Lower lobe of right lung (tissue), 2 donors: ENCODE measurements at places on chromosomes 2 and 18.
A peak's percentile ranks its signal among the peaks of the same experiment; 100 is the strongest.

GRCh38 chr2:133158024-133158423 lies 410.2 kb downstream of the NCKAP5 start:
- H3K36me3 ChIP-seq: no peaks in the 10 kb centered on the region
- no peaks in the 10 kb centered on the region for H3K27me3 ChIP-seq
- no peak overlapping the region for H3K4me3 ChIP-seq
- no peak overlapping the region for H3K27ac ChIP-seq

GRCh38 chr2:233706720-233707119 lies 6.0 kb upstream of the UGT1A5 start:
- H3K36me3 ChIP-seq: no peaks in the 10 kb centered on the region
- H3K4me1 ChIP-seq: peaks cover 9% of the 10 kb centered on the region
- no peak for DNase-seq
- H3K27me3 ChIP-seq: no peaks in the 10 kb centered on the region
- H3K4me3 ChIP-seq: no peak overlapping the region

DNA sequence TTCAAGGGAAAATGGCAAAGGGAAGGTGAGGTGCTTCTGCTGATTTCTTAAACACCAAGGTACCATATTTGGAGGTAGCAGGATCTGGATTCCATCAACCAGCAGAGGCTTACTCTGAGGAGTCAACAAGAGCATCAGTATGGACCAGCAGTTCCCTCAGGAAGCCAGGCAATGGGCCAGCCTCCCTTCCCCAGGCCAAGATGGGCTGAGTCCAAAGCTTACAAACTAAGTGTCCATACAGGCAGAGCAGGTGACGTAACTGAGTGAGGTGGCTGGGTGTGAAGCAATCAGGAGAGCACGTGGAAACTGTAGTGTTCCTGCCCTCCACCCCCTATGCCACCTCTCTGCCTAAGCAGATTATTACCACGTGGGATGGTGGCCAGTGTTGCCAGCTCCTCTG lies 134.2 kb upstream of the HNRNPA3 start:
- no peaks in the 10 kb centered on the region for H3K27me3 ChIP-seq
- H3K4me3 ChIP-seq: no peak overlapping the region
- peak; percentile 75 for DNase-seq
- H3K4me1 ChIP-seq: no peaks in the 10 kb centered on the region
- H3K36me3 ChIP-seq: no peaks in the 10 kb centered on the region

DNA sequence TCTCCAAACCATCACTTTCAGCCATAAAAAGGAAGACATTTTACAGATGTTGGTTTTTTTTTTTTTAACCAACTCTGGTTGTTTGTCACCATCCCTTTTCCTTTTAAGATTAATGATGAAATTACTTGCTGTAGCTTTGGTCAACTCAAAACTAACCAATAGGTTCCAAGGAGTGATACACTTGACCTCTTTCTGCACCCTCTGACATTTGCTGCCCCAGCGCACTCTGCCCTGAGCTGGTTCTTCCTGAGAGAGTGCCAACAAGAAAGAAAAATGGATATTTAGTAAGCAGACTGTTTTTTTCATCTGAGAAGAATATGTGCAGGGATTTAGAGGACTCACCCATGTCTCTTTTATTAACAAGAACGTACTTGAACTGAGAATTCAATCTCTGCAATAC lies 520.0 kb downstream of the TXNL1 start:
- H3K4me3 ChIP-seq: no peak overlapping the region
- no peak overlapping the region for H3K27ac ChIP-seq
- H3K36me3 ChIP-seq: no peaks in the 10 kb centered on the region
- no peak for DNase-seq
- H3K4me1 ChIP-seq: peaks cover 9% of the 10 kb centered on the region
- no peaks in the 10 kb centered on the region for H3K27me3 ChIP-seq

GRCh38 chr2:234164493-234165413 lies 114.3 kb downstream of the SPP2 start:
- no peaks in the 10 kb centered on the region for H3K4me1 ChIP-seq
- no peaks in the 10 kb centered on the region for H3K36me3 ChIP-seq
- no peak overlapping the region for H3K27ac ChIP-seq

DNA sequence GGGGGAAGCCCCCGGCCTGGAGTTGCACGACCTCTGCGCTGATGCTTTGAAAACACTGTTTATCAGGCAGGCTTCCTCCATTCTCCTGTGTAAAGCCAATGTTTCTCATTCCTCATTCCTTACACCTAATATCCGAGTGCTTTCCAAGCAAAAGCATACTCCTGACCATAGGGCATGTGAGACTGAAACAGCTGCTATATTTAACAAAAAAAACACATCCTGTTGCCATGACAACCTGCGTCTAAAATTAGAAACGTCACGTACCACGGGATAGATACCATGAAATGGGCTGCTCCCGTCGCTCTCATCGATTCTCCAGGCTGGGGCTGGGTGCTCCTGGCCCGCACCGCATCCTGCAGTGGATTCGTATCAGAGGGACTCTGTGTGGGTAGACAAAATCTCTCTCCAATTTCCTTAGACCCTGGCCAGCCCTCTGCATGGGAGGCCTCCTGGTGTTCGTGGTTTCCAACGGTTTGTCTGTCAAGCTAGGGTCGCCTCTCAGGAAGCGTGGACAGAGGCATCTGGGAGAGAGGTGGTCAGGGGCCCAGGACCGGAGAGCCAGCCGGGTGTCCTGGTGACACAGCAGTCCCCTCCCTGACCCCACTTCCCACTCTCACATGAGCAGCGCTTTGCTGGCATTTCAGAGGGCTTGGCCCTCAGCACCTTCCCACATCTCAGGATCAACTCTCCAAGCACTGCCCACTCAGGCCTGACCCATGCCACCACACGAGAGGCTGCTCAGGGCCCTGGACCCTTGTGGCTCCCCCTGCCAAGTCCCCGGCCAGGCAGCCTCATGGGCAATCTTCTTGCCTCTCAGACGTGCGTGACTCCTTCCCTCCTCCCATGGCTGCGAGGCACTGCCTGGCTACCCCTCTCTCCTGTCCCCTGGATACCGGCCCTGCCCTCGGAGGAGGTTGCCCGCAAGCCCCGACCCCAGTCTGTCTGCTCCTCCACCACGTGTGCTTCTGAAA lies 268.1 kb downstream of the NDUFA10 start:
- H3K27ac ChIP-seq: no peak overlapping the region
- no peak overlapping the region for H3K4me3 ChIP-seq
- no peaks in the 10 kb centered on the region for H3K36me3 ChIP-seq
- no peaks in the 10 kb centered on the region for H3K27me3 ChIP-seq
- no peak for DNase-seq

GRCh38 chr2:197264332-197264731 lies 46.2 kb downstream of the ANKRD44 start:
- peaks cover 58% of the 10 kb centered on the region for H3K4me1 ChIP-seq
- DNase-seq: no peak
- H3K4me3 ChIP-seq: no peak overlapping the region
- no peaks in the 10 kb centered on the region for H3K36me3 ChIP-seq
- H3K27ac ChIP-seq: no peak overlapping the region
- no peaks in the 10 kb centered on the region for H3K27me3 ChIP-seq

DNA sequence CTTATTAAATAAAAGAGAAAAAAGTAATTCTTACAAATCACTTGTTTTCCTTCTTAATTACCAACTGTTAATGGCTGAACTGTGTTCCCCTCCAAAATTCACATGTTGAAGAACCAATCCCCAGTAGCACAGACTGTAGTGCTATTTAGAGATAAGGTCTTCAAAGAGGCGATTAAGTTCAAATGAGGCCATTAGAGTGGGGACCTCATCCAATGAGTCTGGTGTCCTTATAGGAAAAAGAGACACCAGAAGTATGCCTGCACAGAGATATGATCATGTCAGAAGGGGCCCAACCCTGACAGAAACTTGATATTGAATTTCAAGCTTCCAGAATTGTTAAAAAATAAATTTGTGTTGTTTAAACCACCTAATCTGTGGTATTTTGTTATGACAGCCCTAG lies 89.8 kb downstream of the MEMO1 start:
- H3K27ac ChIP-seq: no peak overlapping the region
- H3K4me3 ChIP-seq: no peak overlapping the region
- DNase-seq: no peak
- peaks cover 20% of the 10 kb centered on the region for H3K36me3 ChIP-seq
- no peaks in the 10 kb centered on the region for H3K4me1 ChIP-seq

DNA sequence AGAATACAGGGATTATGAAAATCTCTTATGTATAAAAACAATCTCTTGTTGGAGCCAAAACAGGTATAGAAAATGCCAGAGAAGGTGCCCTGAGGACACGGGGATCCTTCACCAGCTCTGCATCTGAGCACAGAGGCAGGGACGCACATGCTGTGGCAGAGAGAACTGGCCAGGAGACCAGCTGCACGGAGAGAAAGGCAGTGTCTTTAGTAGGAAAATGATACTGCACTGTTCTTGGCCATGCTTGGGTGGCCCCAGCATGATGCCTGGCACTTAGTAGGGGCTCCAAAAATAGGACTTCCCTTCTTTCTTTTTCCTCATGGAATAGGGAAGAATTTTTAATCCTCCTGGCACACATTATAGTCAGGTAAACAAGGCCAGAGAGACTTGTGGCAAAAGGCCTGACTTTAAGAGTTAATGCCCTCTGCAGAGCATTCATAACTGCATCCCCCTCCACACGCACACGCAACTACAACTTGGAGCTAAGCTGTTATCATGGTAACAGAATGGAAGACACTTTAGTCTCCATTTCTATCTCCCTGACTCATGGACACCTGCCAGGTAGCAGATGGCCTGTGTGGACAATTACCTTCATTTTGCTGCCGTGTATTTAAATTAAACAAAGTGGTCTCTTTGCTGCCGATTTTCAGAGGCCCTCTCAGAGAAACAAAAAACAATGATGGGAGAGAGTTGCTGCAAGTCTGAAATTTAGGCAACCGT lies 59.7 kb upstream of the DNMT3A start:
- H3K27ac ChIP-seq: no peak overlapping the region
- no peaks in the 10 kb centered on the region for H3K4me1 ChIP-seq
- H3K4me3 ChIP-seq: no peak overlapping the region
- no peaks in the 10 kb centered on the region for H3K36me3 ChIP-seq
- H3K27me3 ChIP-seq: no peaks in the 10 kb centered on the region
- DNase-seq: no peak

- H3K27ac ChIP-seq: no peak overlapping the region
- no peak for DNase-seq
- H3K27me3 ChIP-seq: no peaks in the 10 kb centered on the region
Observed at GRCh38 chr2:192749611-192750200, 555.0 kb upstream of the TMEFF2 start.

GRCh38 chr2:9800975-9801726 lies 42.1 kb upstream of the TAF1B start:
- peak overlapping the region; percentile 64 for H3K27ac ChIP-seq
- H3K27me3 ChIP-seq: no peaks in the 10 kb centered on the region
- H3K4me1 ChIP-seq: peaks cover 42% of the 10 kb centered on the region
- peak; percentile 88 for DNase-seq

DNA sequence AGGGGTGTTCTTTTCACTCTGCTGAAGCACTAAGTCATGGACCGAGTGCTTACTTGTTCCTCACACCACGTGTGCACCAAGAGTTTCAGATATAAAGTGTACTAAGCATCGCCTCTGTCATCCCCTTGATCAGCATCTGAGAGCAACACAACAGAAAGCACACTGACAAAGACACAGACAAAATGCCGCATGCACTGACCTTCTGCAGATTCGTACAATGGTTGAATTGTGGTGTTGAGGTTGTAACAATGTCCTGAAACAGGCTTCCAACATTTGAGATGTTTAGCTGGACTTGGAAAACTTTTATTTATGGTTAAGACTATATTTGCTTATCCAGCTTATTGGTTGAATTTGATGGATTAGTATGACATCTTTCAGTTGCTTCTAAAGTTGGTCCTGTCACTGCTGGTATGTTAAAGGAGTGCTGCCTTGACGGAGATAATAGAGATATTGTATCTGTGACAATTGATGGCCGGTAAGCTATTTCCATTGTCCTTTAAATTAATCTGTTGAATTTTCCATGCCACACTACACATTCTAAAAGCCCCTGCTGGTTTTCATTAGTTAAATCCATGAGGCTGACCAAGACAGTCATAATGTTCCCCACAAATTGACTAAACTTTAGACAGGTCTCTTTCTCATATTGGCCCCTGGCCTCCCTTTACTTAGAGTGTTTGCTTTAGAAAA lies 99.9 kb downstream of the CBLN2 start:
- no peaks in the 10 kb centered on the region for H3K27me3 ChIP-seq
- no peaks in the 10 kb centered on the region for H3K36me3 ChIP-seq
- H3K4me3 ChIP-seq: no peak overlapping the region
- no peak for DNase-seq

DNA sequence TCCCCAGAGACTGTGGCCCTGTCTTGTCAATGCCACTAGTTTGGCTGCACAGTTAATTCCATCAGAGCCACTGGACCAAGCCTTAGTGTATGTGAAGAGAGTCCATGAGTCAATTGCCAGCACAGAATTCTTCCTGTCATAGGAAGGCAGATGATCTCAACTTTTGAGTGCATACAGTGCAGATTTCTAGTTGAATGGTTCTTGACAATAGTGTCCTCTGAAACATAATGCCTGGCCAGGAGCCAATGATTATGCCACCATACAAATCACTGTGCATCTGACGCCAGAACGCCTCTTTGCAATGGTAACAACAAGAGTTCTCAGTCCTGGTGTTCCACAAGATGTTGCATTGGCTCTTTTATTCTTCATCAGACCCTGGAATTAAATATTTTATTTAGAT lies 7.1 kb downstream of the NEUROD1 start:
- no peaks in the 10 kb centered on the region for H3K4me1 ChIP-seq
- DNase-seq: no peak
- no peak overlapping the region for H3K4me3 ChIP-seq
- H3K27me3 ChIP-seq: peaks cover 23% of the 10 kb centered on the region
- H3K36me3 ChIP-seq: no peaks in the 10 kb centered on the region

GRCh38 chr2:160335441-160335840 lies 135.4 kb upstream of the ITGB6 start:
- H3K4me3 ChIP-seq: no peak overlapping the region
- H3K36me3 ChIP-seq: no peaks in the 10 kb centered on the region
- DNase-seq: no peak
- peaks cover 82% of the 10 kb centered on the region for H3K4me1 ChIP-seq
- H3K27ac ChIP-seq: no peak overlapping the region
- H3K27me3 ChIP-seq: no peaks in the 10 kb centered on the region

GRCh38 chr2:215527736-215528135 lies 91.9 kb upstream of the FN1 start:
- no peaks in the 10 kb centered on the region for H3K27me3 ChIP-seq
- no peaks in the 10 kb centered on the region for H3K4me1 ChIP-seq
- no peak overlapping the region for H3K4me3 ChIP-seq
- H3K27ac ChIP-seq: no peak overlapping the region
